ENCODE measurements at places on chromosomes 4 and X. TPM values are rescaled to one million over a fixed set of nuclear protein-coding genes. Genes with fewer than 3 reads are reported as not detected.
A peak's percentile ranks its signal among the peaks of the same experiment; 100 is the strongest.

MAGEA2B gene
- total RNA-seq, result not detected

CLDN2 gene
- total RNA-seq, result not detected

ASB12 gene
- total RNA-seq, result 0.27 TPM

GRCh38 chr4:8159537-8160232, 1.1 kb upstream of the ABLIM2 start:
- no peak overlapping the region for H3K27ac ChIP-seq
- peak overlapping the region; percentile 88 for H3K4me3 ChIP-seq
- no peaks in the 10 kb centered on the region for H3K36me3 ChIP-seq
- H3K4me1 ChIP-seq, result peaks cover 14% of the 10 kb centered on the region
- peaks cover 8% of the 10 kb centered on the region for H3K27me3 ChIP-seq

DNA sequence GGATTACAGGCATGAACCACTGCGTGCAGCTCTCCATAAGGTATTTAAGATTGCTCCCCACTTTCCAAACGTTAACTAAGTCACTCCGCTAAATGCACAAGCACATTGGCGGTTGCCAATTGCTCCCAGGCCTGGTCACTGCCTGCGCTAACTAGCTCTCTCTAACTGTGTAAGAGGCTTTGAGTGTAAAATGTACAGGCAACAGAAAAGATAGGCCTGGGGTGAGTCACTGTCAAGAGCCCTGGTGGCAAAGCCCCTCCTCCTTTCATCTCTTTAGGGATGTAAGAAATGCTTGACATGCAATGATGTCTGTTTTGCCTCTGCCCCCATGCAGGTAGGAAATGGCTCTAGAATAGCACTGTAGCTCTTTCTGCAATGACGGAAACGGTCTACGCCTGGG, 329.7 kb upstream of the GATB start:
- peaks cover 39% of the 10 kb centered on the region for H3K4me1 ChIP-seq
- DNase-seq, result peak; percentile 57
- no peak overlapping the region for H3K4me3 ChIP-seq
- H3K27me3 ChIP-seq, result no peaks in the 10 kb centered on the region
- H3K27ac ChIP-seq, result peak overlapping the region; percentile 85

DNA sequence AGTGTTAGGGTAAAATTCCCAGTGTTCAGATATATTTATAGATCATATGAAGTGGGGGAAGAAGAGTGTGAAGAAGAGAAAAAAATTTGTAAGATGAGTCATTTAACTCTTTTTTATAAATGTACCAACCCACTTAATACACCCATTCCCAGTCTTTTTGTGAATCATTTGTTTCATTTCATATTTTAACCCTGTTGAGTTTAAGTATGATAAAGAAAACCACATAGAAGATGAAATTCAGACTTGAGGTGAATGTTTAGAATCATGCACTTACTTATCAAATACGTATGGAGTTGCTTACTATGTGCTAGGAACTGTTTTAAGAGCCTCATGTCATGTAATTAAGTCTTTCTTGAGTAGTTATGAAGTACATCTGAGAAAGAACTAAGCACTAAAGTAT, 56.6 kb upstream of the DAPP1 start:
- H3K4me3 ChIP-seq, result no peak overlapping the region
- H3K27me3 ChIP-seq, result peaks cover 4% of the 10 kb centered on the region
- DNase-seq, result no peak
- no peaks in the 10 kb centered on the region for H3K36me3 ChIP-seq
- H3K4me1 ChIP-seq, result peaks cover 25% of the 10 kb centered on the region

- H3K4me1 ChIP-seq, result peaks cover 21% of the 10 kb centered on the region
- no peak for DNase-seq
- H3K36me3 ChIP-seq, result no peaks in the 10 kb centered on the region
- H3K4me3 ChIP-seq, result no peak overlapping the region
Measured at GRCh38 chr4:184743650-184744049, 9.8 kb upstream of the CENPU start.

DNA sequence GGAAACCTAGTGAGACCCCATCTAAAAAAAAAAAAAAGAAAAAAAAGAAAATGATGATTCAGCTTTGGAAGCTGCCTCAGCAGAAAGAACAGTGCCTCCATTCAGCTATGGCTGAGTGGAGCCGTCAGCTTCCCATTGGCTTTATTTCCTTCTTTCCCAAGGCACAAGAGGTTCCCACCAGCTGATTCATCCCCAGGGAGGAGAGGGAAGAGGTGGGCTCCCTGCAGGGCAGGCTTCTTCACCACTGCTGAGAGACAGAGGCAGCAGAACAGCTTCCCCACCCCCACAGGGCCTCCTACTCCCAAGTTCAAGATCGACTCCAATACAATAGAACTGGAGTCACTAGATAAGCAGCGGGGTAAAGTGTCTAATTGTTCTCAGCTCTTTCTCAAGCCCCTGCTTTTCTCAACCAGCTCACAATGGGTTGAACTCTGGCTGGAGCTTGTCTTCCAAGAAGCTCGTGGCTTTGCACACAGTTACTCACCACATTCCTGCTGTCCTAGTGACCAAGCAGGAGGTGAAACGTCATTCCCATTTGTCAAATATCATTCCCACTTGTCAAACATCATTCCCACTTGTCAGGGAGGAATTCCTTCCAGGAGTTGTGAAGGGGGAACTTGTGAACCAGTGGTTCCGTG, 47.8 kb downstream of the FHDC1 start:
- H3K27me3 ChIP-seq, result peaks cover 5% of the 10 kb centered on the region
- H3K4me3 ChIP-seq, result no peak overlapping the region
- no peaks in the 10 kb centered on the region for H3K4me1 ChIP-seq
- no peaks in the 10 kb centered on the region for H3K36me3 ChIP-seq

GRCh38 chr4:127425851-127426250, 206.9 kb upstream of the INTU start:
- no peak for DNase-seq
- no peaks in the 10 kb centered on the region for H3K27me3 ChIP-seq
- H3K4me3 ChIP-seq, result no peak overlapping the region
- H3K27ac ChIP-seq, result no peak overlapping the region
